Osteocyte (in vitro differentiated cells): ENCODE measurements at places on chromosomes 1 and 21. TPM values are rescaled to one million over a fixed set of nuclear protein-coding genes. Genes with fewer than 3 reads are reported as not detected.

- H3K4me1 ChIP-seq = no peaks in the 10 kb centered on the region
- H3K36me3 ChIP-seq = peaks cover 4% of the 10 kb centered on the region
- no peak overlapping the region for H3K4me3 ChIP-seq
- H3K27me3 ChIP-seq = no peaks in the 10 kb centered on the region
These were observed 215.2 kb downstream of the SLC45A1 start for GRCh38 chr1:8533124-8533523.

- H3K27ac ChIP-seq = no peak overlapping the region
- H3K4me1 ChIP-seq = peaks cover 18% of the 10 kb centered on the region
- no peak for DNase-seq
These were observed 96.8 kb upstream of the PALMD start for GRCh38 chr1:99548943-99549605.

GRCh38 chr1:162151900-162152829, 82.7 kb downstream of the NOS1AP start:
- H3K27ac ChIP-seq = no peak overlapping the region
- no peaks in the 10 kb centered on the region for H3K36me3 ChIP-seq
- no peaks in the 10 kb centered on the region for H3K4me1 ChIP-seq
- H3K4me3 ChIP-seq = no peak overlapping the region
- DNase-seq = no peak

DNA sequence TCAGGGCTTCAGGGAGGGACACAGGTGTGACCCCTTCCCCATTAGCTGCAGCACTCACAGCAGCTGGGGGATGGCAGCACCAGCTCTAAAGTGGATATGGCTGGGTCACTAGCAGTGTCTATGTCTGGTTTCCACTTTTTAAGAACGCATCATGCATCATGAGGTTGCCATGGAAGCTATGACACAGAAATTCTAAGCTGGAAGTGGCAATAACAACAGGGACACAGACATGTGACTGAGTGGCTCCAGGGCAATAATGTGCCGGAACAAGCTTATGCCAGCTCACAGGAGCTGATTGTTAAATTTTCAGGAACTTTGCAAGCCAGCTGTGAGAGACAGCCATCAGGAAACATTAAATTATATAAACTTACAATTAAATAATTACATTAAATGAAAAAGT, 51.2 kb upstream of the NFASC start:
- peaks cover 11% of the 10 kb centered on the region for H3K27me3 ChIP-seq
- H3K36me3 ChIP-seq = no peaks in the 10 kb centered on the region
- no peak overlapping the region for H3K27ac ChIP-seq
- no peak for DNase-seq

GRCh38 chr1:172404121-172404520, 16.4 kb upstream of the C1orf105 start:
- DNase-seq = no peak
- no peak overlapping the region for H3K4me3 ChIP-seq
- H3K27me3 ChIP-seq = no peaks in the 10 kb centered on the region
- no peak overlapping the region for H3K27ac ChIP-seq
- peaks cover 29% of the 10 kb centered on the region for H3K4me1 ChIP-seq

GRCh38 chr1:66012106-66012784, 219.6 kb downstream of the PDE4B start:
- no peak overlapping the region for H3K4me3 ChIP-seq
- H3K27me3 ChIP-seq = peaks cover 22% of the 10 kb centered on the region
- no peak for DNase-seq
- H3K4me1 ChIP-seq = no peaks in the 10 kb centered on the region
- H3K36me3 ChIP-seq = no peaks in the 10 kb centered on the region
- H3K27ac ChIP-seq = no peak overlapping the region

GRCh38 chr1:49389699-49390098, 613.0 kb upstream of the BEND5 start:
- no peak for DNase-seq
- no peak overlapping the region for H3K4me3 ChIP-seq

- peak; percentile 91 for DNase-seq
- no peak overlapping the region for H3K4me3 ChIP-seq
- H3K4me1 ChIP-seq = peaks cover 19% of the 10 kb centered on the region
These were observed 13.7 kb downstream of the LGR6 start for GRCh38 chr1:202207292-202207691.

DNA sequence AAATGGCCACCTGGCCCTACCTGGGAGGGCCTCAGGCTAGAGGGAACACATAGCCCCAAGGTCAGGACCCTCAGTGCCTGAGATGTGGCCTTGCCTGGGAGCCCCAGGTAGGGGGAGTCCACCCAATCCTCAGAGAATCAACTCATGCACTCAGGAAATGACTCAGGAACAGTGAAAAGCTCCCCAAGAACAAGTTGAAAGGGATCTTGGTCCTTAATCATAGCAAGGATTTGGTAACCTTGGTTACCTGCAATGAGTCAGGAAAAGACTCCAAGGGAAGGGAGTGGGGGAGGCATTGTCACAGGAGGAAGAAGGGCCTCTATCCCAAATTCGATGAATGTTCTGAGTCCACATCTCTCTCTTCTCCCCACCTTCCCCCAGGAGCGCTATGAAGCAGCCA, 17.0 kb downstream of the MAP7D1 start:
- H3K4me1 ChIP-seq = peaks cover 3% of the 10 kb centered on the region
- H3K27ac ChIP-seq = peak overlapping the region; percentile 41
- H3K4me3 ChIP-seq = no peak overlapping the region
- H3K36me3 ChIP-seq = peaks cover 29% of the 10 kb centered on the region
- no peaks in the 10 kb centered on the region for H3K27me3 ChIP-seq
- no peak for DNase-seq

SETDB1 gene
- 53.5 and 59.8 TPM in 2 replicates for total RNA-seq

GPATCH3 gene
- total RNA-seq = 19.9 and 20.4 TPM in 2 replicates

ADORA1 gene
- 0.21 and 0.26 TPM in 2 replicates for total RNA-seq

FMO2 gene
- total RNA-seq = 0.24 and 0.94 TPM in 2 replicates

TRABD2B gene
- total RNA-seq = not detected in 2 replicates

CD1E gene
- not detected in 2 replicates for total RNA-seq

PTGS2 gene
- 3.1 and 4.3 TPM in 2 replicates for total RNA-seq

CDC14A gene
- 2.8 and 3.9 TPM in 2 replicates for total RNA-seq

RGSL1 gene
- not detected in 2 replicates for total RNA-seq
